H4 (cell line): ENCODE measurements at places on chromosomes 5 and 9. TPM values are rescaled to one million over a fixed set of nuclear protein-coding genes. Genes with fewer than 3 reads are reported as not detected.
A peak's percentile ranks its signal among the peaks of the same experiment; 100 is the strongest.

GRCh38 chr9:90546200-90546599, 96.4 kb downstream of the DIRAS2 start:
- DNase-seq, result peak; percentile 37

GRCh38 chr5:170426149-170426767, 37.1 kb upstream of the KCNMB1 start:
- DNase-seq, result no peak

GRCh38 chr9:95101326-95101725, 216.2 kb downstream of the FANCC start:
- DNase-seq, result no peak

The WNT8A gene
- not detected in 2 replicates for total RNA-seq
